ENCODE measurements at places on chromosomes 2 and 18.

GRCh38 chr2:59961746-59962145 lies 591.7 kb downstream of the BCL11A start:
- H3K27me3 ChIP-seq = no peaks in the 10 kb centered on the region
- no peaks in the 10 kb centered on the region for H3K36me3 ChIP-seq
- H3K27ac ChIP-seq = no peak overlapping the region
- H3K4me1 ChIP-seq = no peaks in the 10 kb centered on the region

DNA sequence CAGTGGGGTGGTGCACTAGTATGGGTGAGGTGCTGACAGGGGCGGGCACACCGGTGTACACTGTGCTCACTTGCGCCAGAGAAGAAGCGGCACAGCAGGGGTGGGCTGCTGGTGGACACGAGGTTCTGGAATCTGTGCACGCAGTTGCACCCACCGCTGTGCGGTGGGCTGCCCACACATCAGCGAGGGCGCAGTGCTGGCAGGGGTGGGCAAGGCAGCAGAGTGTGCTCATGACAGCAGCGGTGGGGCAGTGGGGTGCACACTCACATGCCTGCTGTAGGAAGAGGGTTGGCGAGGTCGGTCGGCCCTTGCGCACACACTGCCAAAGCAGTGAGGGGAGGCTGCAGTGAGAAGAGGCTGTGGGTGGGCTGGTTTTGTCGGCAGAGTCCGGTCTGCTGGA lies 141.8 kb downstream of the GALNT13 start:
- no peak for DNase-seq
- H3K36me3 ChIP-seq = no peaks in the 10 kb centered on the region
- no peak overlapping the region for H3K27ac ChIP-seq
- no peak overlapping the region for H3K4me3 ChIP-seq
- no peaks in the 10 kb centered on the region for H3K27me3 ChIP-seq

- no peaks in the 10 kb centered on the region for H3K4me1 ChIP-seq
- H3K27me3 ChIP-seq = no peaks in the 10 kb centered on the region
- DNase-seq = no peak
- no peak overlapping the region for H3K27ac ChIP-seq
- H3K36me3 ChIP-seq = peaks cover 26% of the 10 kb centered on the region
- no peak overlapping the region for H3K4me3 ChIP-seq
Observed at GRCh38 chr2:231260442-231261208, 62.2 kb downstream of the ARMC9 start.

GRCh38 chr18:7152440-7152839 lies 34.8 kb upstream of the LAMA1 start:
- H3K36me3 ChIP-seq = no peaks in the 10 kb centered on the region
- no peak overlapping the region for H3K27ac ChIP-seq
- H3K27me3 ChIP-seq = peaks cover 32% of the 10 kb centered on the region
- no peak for DNase-seq
- H3K4me3 ChIP-seq = no peak overlapping the region
- peaks cover 6% of the 10 kb centered on the region for H3K4me1 ChIP-seq

DNA sequence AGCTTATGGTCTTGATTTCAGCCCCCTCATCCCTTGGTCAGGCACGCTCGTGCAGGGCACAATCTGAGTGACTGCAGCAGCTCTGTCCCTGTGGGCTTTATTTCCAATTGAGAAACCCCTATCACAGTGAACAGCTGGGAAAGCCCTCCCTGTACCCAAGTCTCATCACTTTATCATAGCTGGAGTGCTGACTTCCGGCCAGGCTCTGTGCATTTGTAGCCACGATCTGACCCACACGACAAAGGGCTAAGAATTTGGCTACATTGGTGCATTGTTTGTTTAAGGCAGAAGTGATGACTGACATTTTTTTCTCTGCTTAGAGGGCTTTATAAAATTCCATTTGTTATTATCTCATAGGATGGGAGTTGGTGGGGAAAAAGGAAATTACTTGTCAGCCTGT lies 184.4 kb downstream of the KCNS3 start:
- no peak for DNase-seq
- H3K36me3 ChIP-seq = no peaks in the 10 kb centered on the region
- peaks cover 8% of the 10 kb centered on the region for H3K4me1 ChIP-seq
- H3K27ac ChIP-seq = no peak overlapping the region
- H3K27me3 ChIP-seq = peaks cover 37% of the 10 kb centered on the region
- no peak overlapping the region for H3K4me3 ChIP-seq

GRCh38 chr18:34773961-34774766 lies 64.1 kb downstream of the DTNA start:
- H3K27ac ChIP-seq = no peak overlapping the region
- no peak for DNase-seq
- H3K36me3 ChIP-seq = peaks cover 4% of the 10 kb centered on the region
- H3K27me3 ChIP-seq = no peaks in the 10 kb centered on the region

- no peak overlapping the region for H3K27ac ChIP-seq
- H3K36me3 ChIP-seq = no peaks in the 10 kb centered on the region
- DNase-seq = no peak
- no peak overlapping the region for H3K4me3 ChIP-seq
- H3K27me3 ChIP-seq = no peaks in the 10 kb centered on the region
Observed at GRCh38 chr2:101395545-101396315, 8.4 kb upstream of the CREG2 start.

DNA sequence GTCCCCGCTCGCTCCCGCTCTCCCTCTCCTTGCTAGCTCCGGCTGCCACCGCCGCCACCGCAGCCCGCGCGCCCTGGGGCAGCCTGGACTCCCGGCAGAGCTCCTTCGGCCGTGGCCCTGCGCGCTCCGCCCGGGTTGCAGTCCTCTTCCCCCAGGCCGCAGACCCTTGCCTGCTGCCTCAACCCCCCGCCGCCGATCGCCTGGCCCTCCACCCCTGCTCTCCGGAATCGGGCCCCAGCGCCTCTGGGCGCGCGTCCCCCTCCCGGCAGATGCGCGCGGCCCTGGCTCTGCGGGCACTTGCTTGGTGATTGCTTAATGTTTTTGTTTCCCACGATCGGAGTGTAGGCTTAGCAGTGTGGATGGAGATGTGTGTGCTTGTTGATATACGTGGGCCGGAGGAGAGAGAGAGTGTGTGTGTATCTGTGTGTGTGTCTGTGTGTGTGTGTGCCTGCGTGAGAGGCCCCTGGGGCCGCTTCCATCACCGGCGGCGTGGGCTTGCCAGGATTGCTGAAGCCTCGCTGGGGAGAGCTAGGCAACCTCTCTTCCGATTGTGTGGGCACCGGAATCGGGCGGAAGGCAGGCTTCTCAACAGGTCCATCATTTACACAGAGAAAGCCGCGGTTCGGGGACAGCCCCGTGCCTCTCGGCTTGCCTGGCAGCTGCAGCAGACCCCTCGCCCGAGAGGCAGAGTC lies 877 bp downstream of the INHBB start:
- no peak overlapping the region for H3K4me3 ChIP-seq
- peak; percentile 76 for DNase-seq
- peaks cover 3% of the 10 kb centered on the region for H3K4me1 ChIP-seq
- H3K36me3 ChIP-seq = no peaks in the 10 kb centered on the region
- H3K27me3 ChIP-seq = peaks cover 98% of the 10 kb centered on the region

DNA sequence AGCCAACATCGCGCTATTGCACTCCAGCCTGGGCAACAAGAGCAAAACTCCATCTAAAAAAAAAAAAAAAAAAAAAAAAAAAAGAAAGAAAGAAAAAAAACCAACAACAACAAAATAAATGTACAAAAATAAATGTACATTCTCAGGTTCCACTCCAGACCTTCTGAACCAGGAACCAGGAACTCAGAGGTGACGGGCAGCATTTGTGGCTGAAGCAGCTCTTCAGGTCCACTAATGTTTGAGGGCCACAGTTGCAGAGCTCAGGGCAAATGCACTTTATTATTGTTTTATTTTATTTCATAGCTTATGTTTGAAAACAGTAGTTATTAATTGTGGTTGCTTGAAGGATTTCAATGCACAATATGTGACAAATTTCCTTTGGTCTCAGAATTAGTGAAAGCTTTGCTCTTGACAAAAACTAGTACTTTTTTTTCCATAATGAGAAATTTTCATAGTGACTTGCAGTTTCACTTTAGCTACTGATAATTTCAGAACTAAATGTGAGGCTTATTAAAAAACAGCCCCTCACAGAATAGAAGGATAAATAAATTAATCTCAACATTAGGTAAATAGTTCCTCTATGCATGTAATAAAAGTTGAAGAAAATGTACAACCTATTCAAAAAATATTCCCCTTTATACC lies 378.4 kb upstream of the SPHKAP start:
- no peak for DNase-seq
- H3K36me3 ChIP-seq = no peaks in the 10 kb centered on the region

GRCh38 chr2:8627692-8628085 lies 54.2 kb upstream of the ID2 start:
- H3K36me3 ChIP-seq = no peaks in the 10 kb centered on the region
- H3K27me3 ChIP-seq = no peaks in the 10 kb centered on the region
- H3K4me3 ChIP-seq = no peak overlapping the region
- peaks cover 5% of the 10 kb centered on the region for H3K4me1 ChIP-seq
- DNase-seq = no peak

- H3K4me3 ChIP-seq = no peak overlapping the region
- H3K4me1 ChIP-seq = no peaks in the 10 kb centered on the region
- H3K36me3 ChIP-seq = peaks cover 9% of the 10 kb centered on the region
- H3K27me3 ChIP-seq = no peaks in the 10 kb centered on the region
- no peak overlapping the region for H3K27ac ChIP-seq
Observed at GRCh38 chr2:134344954-134345697, 91.3 kb downstream of the MGAT5 start.

GRCh38 chr2:64114063-64114911 lies 29.9 kb downstream of the PELI1 start:
- H3K27me3 ChIP-seq = no peaks in the 10 kb centered on the region
- peaks cover 7% of the 10 kb centered on the region for H3K4me1 ChIP-seq

DNA sequence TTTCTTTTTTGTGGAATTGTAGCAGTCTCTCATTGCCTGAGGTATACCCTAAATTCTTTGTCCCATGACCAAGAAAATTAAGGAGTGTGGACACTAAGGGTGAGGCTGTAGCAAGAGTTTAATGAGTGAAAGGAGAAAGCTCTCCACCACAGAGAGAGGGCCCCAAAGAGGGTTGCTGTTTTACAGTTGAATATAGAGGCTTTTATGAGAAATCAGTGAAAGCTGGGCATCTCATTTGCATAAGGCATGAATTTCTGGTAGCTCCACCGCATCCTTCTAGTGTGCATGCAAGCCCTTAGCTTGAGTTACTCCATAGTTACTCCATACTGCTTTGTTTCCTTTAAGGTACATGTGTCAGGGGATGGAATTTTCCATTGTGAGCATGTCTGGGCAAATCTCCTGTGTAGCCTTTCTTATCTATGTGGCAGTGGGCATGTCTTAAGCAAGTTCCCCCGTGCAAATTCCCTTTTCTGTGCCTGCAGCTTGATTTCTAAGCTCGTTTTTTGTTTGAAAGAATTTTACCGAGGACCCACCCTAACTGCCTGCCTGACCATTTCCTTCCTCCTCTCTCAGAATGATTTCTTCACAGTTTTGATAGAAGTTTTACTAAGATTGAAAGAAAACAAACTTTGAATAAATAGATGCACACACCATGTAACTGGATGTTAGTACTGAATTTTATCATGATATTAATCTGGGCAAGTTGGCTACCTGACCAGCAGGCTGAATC lies 218.9 kb downstream of the PARD3B start:
- H3K27ac ChIP-seq = no peak overlapping the region
- no peaks in the 10 kb centered on the region for H3K27me3 ChIP-seq
- no peaks in the 10 kb centered on the region for H3K4me1 ChIP-seq
- no peaks in the 10 kb centered on the region for H3K36me3 ChIP-seq

DNA sequence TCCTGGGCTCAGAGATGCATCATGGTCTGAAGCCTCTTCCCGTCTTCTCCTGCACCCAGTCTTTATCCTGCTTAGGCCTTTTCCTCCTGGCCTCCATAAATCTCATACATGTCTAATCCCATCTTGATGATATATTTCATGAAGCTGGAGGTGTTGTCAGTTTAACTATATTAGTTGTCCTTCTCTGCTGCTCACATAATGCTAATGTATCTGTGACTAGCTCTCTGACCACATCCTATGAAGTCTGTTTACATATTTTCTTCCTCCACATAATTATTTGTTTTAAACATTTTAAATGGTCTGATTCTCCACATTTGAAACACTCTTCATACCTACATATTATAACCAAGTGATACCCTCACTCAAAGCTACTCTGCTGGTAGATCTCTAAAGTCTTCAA lies 315.2 kb upstream of the RND3 start:
- no peak overlapping the region for H3K4me3 ChIP-seq
- no peaks in the 10 kb centered on the region for H3K36me3 ChIP-seq
- DNase-seq = no peak
- H3K27ac ChIP-seq = no peak overlapping the region
- no peaks in the 10 kb centered on the region for H3K4me1 ChIP-seq
- no peaks in the 10 kb centered on the region for H3K27me3 ChIP-seq

- DNase-seq = no peak
- no peak overlapping the region for H3K4me3 ChIP-seq
- no peaks in the 10 kb centered on the region for H3K36me3 ChIP-seq
- H3K4me1 ChIP-seq = no peaks in the 10 kb centered on the region
- H3K27ac ChIP-seq = no peak overlapping the region
- no peaks in the 10 kb centered on the region for H3K27me3 ChIP-seq
Observed at GRCh38 chr2:62499430-62500060, 6.5 kb downstream of the TMEM17 start.

- H3K27me3 ChIP-seq = no peaks in the 10 kb centered on the region
- no peak overlapping the region for H3K27ac ChIP-seq
- no peak overlapping the region for H3K4me3 ChIP-seq
- peaks cover under 1% of the 10 kb centered on the region for H3K4me1 ChIP-seq
- no peaks in the 10 kb centered on the region for H3K36me3 ChIP-seq
- DNase-seq = no peak
Observed at GRCh38 chr2:119333360-119333759, 33.3 kb downstream of the C2orf76 start.

- no peaks in the 10 kb centered on the region for H3K36me3 ChIP-seq
- H3K27ac ChIP-seq = no peak overlapping the region
- no peaks in the 10 kb centered on the region for H3K27me3 ChIP-seq
- no peak overlapping the region for H3K4me3 ChIP-seq
- no peak for DNase-seq
- H3K4me1 ChIP-seq = no peaks in the 10 kb centered on the region
Observed at GRCh38 chr2:201813996-201814760, 7.8 kb downstream of the CDK15 start.

DNA sequence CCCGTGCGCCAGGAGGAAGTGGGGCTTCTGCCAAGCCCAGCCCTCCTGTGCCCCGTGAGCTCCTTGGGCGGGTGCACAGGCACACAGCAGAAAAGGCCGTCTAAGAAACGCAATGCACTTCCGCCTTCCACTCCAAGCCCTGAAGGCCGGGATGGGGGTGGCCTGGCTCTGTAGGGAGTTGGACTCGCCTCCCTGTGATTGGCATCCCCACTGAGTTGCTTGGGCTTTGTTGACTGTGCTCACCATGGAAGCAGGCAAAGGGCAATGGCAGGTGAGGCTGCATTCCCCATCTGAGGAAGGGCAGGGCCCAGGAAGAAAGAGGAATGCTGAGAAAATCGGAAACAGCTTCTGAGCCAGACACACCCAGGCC lies 66.8 kb downstream of the CRACDL start:
- no peak overlapping the region for H3K27ac ChIP-seq
- no peak overlapping the region for H3K4me3 ChIP-seq
- peaks cover 5% of the 10 kb centered on the region for H3K4me1 ChIP-seq
- no peaks in the 10 kb centered on the region for H3K27me3 ChIP-seq
- DNase-seq = peak; percentile 64
